ENCODE measurements at places on chromosomes 3 and 15. TPM values are rescaled to one million over a fixed set of nuclear protein-coding genes. Genes with fewer than 3 reads are reported as not detected.

ITIH1 gene
- not detected for total RNA-seq

PLSCR5 gene
- not detected for total RNA-seq

ATP2C1 gene
- 133 TPM for total RNA-seq

TP63 gene
- total RNA-seq: not detected

IL5RA gene
- not detected for total RNA-seq

GOLGA8N gene
- 1.5 TPM for total RNA-seq

COPB2 gene
- 68.0 TPM for total RNA-seq

IQCF6 gene
- total RNA-seq: not detected

CORO2B gene
- 0.26 TPM for total RNA-seq

LRRK1 gene
- 87.3 TPM for total RNA-seq

GRCh38 chr3:126491221-126492013 is 15.7 kb upstream of the ZXDC start:
- DNase-seq: no peak

DNA sequence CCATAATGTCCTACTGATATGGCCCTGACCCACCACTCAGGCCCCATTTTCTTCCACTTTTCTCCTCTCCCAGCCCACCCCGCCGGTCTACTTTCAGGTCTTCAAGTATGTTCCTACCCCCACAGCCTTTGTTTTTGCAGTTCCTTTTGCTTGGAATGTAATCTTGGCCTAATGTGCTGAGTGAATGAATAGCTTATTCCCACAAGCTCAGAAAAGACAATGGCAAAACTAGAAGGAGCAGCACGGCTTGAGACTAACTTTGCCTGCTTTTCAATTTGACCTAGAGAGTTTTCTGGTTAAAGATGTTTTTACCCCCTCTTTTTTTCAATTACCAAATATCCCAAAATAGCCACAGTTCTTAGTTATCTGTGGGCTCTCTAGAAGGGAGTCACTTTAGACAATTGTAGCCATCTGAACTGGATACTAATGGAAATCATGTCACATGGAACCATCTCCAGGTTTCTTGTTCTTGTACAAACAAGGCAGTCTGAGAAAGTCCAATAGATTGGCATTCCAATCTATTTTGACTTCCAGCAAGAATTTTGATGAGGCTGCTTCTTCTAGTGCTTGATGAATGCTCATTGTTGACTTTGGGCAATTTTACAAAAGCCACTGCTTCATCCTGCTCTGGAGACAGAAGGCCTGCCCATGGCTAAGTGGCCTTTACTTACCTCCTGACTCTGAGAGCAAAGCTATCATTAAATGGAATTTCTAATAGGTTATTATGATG is 16.3 kb upstream of the LMCD1 start:
- no peak for DNase-seq

DNA sequence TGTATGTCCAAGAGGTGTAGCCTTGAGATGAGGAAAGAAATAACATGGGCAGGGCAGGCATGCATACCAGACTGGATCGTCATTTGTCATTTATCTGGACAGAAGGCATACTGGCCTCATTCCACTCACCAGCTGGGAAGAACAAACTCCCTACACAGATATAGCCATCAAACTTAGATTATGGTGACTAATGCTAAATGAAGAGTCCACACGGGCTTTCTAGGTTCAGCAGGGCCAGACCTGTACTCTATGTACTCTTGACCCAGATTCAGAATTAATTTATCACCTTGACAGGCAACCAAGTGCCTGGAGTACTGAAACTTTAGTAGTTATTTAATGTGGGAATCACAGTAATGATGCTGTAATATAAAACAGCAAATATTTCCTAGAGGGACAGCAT is 164.3 kb upstream of the IL12A start:
- DNase-seq: no peak

- no peak for DNase-seq
These were observed 5.4 kb downstream of the VPS18 start for GRCh38 chr15:40899536-40900207.

DNA sequence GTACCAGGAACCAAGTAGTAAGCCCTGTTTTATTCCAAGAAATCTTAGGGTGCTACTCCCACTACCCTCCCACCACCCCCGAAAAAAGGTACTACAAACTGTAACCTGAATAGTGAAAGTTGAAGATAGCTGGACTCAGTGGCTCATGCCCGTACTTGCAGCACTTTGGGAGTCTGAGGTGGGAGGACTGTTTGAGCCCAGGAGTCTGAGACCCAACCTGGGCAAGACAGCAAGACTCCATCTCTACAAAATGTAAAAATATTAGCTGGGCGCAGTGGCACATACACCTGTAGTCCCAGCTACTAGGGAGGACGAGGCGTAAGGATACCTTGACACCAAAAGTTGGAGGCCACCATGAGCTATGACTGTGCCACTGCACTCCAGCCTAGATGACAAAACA is 7.9 kb downstream of the RHOA start:
- no peak for DNase-seq

- no peak for DNase-seq
These were observed 123.3 kb upstream of the CTNNB1 start for GRCh38 chr3:41075975-41076374.

DNA sequence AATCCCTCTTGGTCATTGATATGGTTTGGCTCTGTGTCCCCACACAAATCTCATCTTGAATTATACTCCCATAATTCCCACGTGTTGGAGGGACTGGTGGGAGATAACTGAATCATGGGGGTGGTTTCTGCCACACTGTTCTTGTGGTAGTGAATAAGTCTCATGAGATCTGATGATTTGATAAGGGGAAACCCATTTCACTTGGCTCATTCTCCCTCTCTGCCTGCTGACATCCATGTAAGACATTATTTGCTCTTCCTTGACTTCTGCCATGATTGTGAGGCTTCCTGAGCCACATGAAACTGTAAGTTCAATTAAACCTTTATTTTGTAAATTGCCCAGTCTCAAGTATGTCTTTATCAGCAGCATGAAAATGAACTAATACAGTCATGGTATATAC is 106.9 kb upstream of the UBP1 start:
- no peak for DNase-seq

DNA sequence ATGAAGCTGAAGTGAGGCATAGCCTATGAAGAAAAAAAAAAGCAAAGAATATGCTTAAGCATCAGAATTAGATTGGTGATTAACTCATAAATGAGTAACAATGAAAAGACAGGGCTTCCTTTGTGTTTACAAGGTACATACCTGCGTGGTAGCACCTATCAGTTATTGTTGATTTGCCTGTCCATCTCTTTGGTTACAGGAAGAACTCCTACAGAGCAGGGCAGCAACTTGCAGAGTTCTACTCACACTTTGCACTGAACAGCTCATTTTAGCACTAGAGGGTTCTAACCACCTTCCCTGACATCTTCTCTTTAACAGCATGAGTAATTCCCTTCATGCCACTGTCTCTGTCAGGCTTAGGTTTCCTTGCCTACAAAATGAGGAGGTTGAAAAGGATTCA is 166.0 kb downstream of the DPH6 start:
- no peak for DNase-seq

GRCh38 chr15:60890375-60891230 is 338.5 kb downstream of the RORA start:
- no peak for DNase-seq

DNA sequence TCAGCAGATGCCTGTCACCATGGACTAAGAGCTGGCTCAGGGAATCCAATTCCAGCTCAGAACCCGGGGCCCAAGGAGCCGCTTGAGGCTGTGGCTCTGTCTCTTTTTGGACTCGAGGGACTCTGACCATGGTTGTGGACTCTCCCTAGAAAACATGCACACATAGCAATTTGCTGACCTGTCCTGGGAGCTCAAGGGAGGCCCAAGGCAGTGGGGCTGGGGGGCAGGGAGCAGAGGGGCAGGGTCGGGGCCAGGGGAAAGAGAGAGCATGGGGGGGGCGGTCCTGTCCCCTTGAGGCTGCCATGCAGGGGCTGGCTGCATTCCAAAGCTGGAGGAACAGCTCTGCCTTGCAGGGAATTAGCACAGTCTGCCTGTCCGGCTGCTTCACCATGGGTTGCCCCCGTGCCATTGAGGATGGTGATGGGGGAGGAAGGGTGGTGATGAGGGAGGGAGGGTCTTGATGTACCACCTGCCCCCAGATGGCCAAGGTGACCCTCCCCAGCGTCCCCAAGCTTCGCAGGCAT is 190.1 kb downstream of the GOLGA6L6 start:
- no peak for DNase-seq

GRCh38 chr3:87792534-87793336 is 266.1 kb downstream of the CGGBP1 start:
- DNase-seq: no peak

- DNase-seq: no peak
These were observed 6.8 kb upstream of the RHO start for GRCh38 chr3:129521611-129522010.

DNA sequence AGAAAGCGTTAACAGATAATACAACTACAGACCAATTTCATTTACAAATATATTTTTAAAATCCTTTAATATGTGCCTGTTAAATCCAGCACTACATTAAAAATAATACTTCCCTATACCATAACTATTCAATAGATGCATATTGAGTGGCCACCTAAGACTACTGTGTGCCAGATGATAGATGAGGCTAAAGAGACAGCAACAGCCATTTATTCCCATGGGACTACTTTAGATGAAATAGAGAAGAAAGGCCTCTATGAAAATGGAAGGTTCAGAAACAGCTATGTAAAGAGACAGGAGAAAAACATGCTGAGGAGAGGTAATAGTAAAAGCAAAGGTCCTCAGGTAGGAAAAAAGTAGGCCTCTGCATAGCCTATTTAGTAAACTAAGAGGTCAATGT is 358.1 kb downstream of the ULK4 start:
- no peak for DNase-seq

- no peak for DNase-seq
These were observed 13.6 kb upstream of the CSRNP1 start for GRCh38 chr3:39166932-39167532.

- DNase-seq: no peak
These were observed 2.1 kb downstream of the RPP25 start for GRCh38 chr15:74954515-74954914.

GRCh38 chr3:117628823-117629291 is 919.3 kb downstream of the TUSC7 start:
- no peak for DNase-seq

DNA sequence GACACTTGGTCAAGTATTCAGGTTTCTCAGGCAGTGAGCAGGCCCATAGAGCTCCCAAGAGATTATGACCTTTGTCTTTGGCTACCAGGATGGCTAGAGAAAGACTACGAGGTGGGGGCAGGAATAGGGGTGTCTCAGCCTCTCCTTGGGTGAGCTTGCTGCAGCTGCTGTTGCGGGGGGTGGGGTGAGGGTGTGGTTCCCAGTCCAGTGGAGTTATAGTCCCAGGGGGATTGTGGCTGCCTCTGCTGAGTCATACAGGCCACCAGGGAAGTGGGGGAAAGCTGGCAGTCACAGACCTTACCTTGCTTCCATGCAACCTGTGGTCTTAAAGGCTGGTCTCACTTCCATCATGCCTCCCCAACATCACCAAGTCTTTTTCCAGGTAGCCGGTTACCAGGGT is 31.7 kb downstream of the ATP2C1 start:
- peak; percentile 95 for DNase-seq

- no peak for DNase-seq
These were observed 280.1 kb downstream of the SV2B start for GRCh38 chr15:91380114-91380513.

DNA sequence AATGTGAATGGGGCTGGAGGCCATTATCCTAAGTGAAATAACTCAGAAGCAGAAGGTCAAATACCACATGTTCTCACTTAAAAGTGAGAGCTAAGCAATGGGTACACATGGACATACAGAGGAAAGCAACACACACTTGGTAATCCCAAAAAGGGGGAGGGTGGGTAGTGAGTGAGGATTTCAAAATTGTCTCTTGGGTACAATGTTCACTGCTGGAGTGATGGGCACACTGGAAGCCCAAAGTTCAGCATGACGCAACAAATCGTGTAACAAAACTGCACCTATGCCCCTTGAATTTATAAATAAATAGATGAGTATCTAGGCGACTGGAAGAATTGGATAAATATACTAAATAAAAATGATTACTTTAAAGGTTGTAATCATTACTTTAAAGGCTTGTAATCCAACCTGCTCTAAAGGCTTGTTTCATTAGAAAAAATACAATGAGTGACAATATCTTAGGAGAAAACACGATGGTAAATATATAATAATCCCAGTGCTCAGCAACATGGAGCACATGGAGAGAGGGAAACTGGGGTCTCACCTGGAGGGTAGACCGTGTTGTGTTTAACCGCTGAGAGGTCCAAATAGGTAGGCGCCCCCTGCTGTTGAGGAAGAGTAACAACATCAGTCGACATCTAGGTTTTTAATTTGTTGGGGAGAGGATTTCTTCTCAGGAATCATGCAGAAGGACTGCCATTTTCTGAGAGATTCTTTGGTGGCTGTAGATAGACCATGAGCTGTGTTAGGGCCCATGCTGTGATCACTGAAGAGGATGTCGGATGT is 78.5 kb upstream of the ROBO1 start:
- DNase-seq: peak; percentile 70

DNA sequence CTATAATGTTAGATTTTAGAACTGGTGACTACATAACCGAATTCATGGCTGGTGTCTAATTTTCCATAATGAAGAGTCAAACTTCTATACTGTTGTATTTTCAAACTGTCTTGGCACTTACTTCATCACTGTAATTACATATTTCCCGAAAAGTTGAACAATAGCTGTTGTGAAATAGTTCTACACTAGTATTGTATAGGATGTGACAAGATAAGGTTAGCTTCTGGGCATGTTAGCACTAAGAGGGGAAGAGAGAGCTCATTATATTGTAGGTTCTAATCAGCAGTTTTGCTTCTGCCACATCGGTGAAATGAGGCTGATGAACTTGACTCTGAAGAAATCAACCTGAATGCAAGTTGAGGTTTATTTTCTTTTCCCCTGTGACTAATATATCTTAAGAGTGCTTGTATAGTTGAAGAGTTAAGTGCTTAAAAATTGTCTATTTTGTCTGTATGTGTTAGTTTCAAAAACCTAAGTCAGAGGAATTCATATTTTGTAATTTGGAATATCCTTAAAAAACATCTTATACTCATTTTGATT is 8.9 kb downstream of the GYG1 start:
- no peak for DNase-seq

GRCh38 chr3:20104167-20104661 is 64.0 kb downstream of the KAT2B start:
- no peak for DNase-seq

GRCh38 chr15:58329211-58329610 is 102.6 kb upstream of the LIPC start:
- no peak for DNase-seq

DNA sequence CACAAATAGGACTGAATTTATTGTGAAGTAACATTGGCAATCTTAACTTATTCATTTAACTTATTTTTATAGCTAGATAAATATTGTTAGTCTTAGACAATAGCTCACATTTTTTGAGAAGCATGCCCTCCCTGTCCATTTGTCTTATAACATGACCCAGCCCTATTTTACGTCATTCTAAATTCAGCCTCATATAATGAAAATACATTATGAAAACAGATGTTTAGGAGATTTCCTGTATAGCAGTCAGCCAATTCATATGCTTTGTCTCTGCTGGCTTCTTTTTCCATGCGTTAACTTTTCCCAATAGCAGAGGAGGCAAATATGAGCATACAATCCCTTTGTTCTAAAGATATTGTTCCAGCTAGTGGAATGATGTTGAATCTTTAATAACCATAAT is 29.3 kb downstream of the CD200 start:
- DNase-seq: no peak

All from Karpas-422 (cell line).